Stimulated activated CD8-positive, alpha-beta memory T cell treated with anti-CD3 and anti-CD28 coated beads, Interleukin-7, amount 100 ng/mL, for 48 hours (primary cell): ENCODE measurements at places on chromosomes 1 and 21.

- no peak for DNase-seq
Measured at GRCh38 chr1:48757363-48757762, 19.3 kb downstream of the BEND5 start.

- DNase-seq = no peak
Measured at GRCh38 chr1:153963850-153964331, 554 bp upstream of the SLC39A1 start.

GRCh38 chr1:15249081-15249480, 2.1 kb downstream of the FHAD1 start:
- peak; percentile 77 for DNase-seq

GRCh38 chr21:39849014-39849655, 18.1 kb upstream of the PCP4 start:
- no peak for DNase-seq

GRCh38 chr21:44987301-44987885, 47.6 kb downstream of the SLX9 start:
- no peak for DNase-seq

DNA sequence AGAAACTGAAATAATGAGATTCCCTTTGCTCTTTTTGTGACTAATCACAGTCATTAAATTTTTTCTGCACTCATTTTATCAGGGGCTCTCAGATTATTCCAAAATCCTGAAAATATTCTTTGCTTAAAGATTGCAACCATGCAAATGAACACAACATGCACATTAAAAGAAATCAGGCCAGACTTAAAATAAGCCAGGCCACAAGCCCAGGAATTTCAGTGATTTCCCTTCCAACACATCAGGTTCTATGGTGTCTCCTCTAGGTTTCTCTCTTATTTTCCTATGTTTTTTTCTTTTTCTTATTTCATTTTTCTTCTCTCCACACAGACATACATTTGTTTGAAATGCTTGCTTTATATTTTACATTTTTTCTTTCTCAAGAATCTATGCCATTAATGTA, 65.3 kb downstream of the NIBAN1 start:
- DNase-seq = no peak

- no peak for DNase-seq
Measured at GRCh38 chr1:20487236-20487590, 1.2 kb upstream of the CAMK2N1 start.

DNA sequence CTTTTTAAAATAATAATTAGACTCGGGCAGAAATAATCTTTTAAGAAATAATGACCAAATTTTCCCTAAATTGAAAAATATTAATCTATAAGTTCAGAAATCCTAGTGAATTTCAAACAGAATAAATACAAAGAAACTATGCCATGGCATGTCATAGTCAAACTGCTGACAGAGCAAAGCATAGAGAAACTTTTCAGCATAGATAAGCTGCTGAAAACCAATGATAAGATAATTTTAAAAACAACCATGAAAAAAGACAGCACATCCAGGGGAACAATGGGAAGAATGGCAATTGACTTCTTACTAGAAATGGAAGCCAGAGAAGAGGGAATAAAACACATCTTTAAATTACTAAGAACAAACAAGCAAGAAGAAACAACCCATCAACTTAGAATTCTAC, 19.8 kb downstream of the CD1D start:
- no peak for DNase-seq

DNA sequence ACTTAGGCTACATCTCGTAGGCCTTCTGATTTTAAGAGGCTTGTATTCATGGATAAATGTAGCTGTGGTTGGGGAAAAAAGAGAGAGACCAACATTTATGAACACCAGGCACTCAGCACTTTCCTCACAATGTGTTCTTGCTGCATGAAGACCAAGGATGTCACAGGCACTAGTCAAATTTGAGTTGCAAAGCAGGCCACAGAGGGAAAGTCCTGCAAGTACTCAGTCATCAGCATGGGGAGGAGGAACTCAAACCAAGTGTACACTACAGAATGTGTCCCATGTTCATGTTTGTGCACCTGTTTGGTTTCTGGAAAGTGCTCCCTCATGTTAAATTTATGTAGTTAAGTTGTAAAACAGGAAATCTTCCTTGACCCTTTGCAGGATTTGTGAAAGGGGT, 8.7 kb upstream of the MAP3K7CL start:
- no peak for DNase-seq

- DNase-seq = no peak
Measured at GRCh38 chr1:226974544-226975258, 34.6 kb downstream of the COQ8A start.

DNA sequence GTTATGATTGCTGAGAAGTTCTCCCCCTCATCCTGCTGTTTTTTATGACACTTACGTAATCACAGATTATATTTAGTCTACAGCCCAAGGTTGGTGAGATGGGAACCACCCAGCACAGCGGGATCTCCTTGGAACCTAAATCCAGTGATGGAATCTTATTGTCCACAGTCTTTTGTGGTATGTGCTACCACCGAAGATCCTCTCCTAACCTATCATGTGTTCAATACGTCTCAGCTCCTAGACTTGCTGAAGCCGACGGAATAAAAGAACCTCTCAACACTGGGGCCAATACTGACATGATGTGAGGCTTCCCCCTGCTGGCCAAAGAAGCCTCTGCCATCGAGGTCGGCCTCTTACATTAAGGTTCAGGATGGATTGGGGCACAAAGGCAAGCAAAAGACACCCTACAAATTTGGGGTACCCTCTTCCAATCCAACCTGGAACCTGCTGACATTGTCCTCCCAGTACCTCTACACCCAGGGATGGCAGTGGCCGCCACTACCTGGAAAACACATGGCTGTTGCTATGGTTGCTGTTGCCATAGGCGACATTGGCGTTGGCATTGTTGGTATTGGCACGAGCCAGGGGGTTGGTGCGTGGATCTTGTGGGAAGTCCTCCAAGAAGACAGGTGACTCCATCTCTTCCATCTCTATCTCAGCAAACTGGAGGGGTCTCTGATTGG, 19.4 kb upstream of the KIF21B start:
- no peak for DNase-seq

- DNase-seq = no peak
Measured at GRCh38 chr1:70486676-70487458, 75.8 kb downstream of the CTH start.

DNA sequence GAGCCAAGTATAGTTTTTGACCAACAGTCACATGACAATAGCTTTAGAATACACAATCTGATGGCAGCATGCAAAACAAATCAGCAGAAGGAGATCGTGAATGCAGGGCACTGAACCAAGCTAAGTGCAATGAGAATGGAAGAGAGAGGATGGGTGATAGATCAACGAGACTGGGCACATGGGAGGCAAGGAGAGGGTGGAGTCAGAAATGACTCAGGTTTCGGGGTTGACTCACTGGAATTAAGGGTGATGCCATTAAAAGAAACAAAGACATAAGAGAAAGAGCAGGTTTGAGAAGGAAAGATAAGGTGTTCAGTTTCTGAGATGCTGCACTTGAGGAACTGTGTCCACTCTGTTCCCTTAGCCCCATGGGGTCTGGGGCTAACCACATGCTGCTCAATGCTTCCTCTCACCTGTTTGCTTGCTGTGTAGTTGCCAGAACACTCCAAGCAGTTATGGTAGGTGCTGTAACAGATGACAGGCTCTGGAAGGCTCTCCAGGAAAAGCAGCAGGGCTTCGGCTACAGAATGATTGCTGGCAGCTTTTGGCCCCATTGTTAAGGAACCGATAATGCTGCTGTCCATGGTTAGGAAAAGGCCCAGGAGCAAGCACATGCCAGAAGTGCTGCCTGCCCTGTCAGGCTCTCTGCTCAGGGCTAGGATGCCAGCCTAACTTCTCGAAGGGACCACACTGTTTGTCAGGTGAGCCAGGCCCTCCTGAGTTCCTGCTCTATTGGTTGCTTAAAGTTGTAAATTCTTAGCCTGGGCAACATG, 6.1 kb upstream of the MTF1 start:
- DNase-seq = peak; percentile 34

DNA sequence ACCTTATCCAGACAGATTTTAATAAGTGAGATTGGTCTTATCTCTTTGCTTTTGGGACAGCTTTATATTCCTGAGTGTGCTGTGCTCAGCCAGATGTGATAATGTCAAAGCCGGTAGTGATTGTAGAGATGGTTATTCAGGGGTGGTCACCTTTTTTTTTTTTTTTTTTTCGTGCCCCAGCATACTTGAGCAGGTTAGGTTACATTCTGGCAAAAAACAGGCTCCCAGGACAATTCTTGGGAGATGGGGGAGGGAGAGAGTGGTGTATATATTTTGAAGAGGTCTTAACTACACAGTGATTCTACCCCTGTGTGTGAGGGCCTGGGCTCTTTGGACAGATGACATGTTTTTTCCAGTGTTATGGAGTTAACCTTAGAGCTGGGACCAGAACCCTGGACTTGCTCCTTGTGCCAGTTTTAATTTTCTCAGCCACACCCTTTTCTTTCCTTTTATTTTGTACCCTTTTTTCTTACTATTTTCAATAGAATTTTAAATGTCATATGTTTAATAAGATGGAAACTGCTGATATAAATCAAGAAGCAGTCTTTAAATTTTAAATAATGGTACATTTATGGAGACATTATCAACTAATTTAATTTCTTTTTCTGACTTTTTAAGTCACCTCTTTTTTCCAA, 88.4 kb downstream of the DYRK1A start:
- no peak for DNase-seq

DNA sequence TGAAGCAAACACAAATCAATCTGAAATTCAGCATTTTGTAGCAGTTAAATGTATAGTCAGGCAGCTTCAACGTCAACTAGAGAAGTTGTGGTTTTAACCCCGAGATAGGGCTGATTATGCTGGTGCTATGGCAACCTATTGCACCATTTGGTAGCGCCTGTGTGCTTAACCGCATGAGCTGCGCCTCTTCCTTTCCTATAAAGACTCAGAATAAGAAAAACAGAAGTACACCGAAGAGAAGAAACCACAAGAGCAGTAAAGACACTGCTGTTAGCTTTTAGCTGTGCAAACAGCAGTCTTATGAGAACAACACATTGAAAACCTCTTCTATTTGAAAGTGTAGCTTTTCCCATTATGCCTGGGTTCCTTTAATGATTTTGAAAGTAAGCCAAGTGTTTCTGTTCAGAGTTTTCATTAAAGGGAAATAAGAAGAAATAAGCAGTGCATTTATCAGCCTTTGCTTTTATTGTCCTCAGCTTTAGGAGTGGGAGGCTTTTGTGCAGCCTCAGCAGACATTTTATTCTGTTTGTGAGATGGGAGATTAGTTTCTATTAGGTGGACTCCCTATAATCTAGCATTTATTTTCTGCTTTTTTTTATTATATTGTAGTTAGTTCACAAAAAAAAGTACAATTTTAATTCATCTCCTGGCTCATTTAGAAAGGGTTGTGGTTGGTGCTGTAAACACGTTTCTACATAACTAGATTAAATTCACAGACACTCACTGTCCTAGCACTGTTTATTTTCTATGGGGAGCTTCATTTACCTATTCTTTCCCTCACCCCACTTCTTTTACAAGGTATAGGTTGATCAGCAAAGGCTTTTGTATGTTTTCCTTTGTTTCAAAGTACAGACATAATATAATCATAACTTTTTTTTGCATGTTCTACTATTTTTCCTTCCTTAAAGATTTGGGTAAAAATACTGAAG, 43.3 kb downstream of the PTPRC start:
- DNase-seq = peak; percentile 84

GRCh38 chr1:94683886-94684285, 136.3 kb upstream of the SLC44A3 start:
- no peak for DNase-seq

DNA sequence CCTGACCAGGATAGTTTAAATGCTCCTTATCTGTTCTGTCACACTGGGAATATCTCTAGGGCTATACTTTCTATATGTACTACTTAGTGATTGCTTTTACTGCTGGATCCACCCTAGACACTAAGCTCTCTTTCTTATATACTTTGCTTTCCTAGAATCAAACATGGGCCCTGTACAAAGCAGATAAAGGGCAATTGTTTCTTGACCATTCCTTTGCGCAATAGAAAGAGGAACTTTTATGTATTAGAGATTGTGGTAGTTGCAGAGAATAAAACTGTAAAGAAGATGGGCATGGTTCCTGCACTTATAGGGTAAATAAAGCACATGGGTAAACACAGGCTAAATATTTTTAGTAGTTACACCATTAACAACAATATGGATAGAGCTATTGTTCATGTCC, 58.8 kb downstream of the ATP6V1G3 start:
- DNase-seq = no peak

GRCh38 chr1:220378571-220379302, 106.5 kb upstream of the RAB3GAP2 start:
- DNase-seq = no peak

DNA sequence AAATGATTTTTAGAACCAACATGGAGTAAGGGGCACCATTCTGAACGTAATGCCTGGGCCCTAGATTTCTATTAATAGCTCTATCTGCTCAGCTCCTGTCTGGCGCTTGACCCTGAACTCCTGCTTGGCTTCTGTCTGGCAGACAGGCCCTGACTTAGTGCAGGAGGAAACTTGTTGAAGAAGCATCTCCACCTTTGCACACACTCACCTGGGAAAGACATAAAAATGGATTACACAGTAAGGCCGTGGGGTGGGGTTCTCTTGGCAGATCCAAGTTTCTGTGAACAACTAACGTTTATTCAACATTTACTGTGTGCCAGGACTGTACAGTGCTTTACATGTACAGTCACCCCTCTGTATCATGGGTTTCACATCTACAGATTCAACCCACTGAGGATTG, 62.1 kb upstream of the CNIH3 start:
- DNase-seq = no peak

DNA sequence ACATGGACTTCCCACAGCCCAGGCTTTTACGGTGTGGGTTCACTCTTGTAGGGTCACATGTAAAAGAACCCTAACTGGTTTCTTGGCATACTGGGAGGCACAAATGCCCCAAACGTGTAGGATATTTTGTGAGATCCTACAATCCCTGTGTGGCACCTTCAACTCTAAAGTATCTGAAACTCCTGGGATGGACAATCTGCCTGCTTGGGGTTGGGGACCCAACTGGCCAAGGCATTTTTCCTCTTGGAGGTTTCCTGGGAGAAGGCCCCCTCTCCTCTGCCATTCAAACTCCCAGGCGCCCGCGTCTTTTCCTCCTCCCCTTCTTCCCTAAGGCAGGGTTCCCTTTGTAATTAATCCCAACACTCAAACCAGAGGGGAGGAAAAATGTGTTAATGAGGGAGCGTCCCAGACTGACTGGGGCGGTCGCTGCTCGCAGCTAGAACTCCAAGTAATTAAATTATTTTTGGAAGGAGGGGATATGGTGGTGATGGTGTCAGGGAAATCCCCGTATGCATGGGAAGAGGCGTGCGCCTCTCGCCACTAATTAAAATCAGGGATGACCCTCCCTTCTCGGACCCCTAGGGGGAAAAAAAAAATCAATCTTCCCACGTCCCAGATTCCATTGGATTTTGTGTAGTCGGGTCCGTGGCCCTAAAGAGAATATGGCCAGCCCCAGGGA, 681 bp upstream of the VANGL2 start:
- DNase-seq = no peak

DNA sequence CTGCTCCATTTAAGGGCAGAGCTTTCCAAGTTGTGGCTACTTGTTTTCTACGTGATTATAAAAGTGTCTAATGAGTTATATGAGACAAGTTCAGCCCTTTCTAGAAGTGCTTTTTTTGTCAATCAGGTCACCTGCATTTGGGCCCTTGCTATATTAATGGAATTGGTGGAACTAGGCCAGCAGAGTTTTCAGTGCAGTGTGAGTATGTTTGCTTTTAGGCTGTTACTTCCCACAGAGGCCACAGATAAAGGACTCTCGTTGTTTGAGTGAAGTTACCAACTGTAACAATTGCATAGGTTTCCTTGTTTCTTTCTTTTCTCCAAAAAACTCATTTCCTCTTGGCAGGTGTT, 10.9 kb downstream of the SMAP2 start:
- no peak for DNase-seq

- no peak for DNase-seq
Measured at GRCh38 chr1:184563308-184563707, 176.5 kb downstream of the C1orf21 start.
